Left hindlimb (tissue), 1 donor: ENCODE measurements at places on chromosomes 3 and 15.
A peak's percentile ranks its signal among the peaks of the same experiment; 100 is the strongest.

GRCh38 chr3:140051019-140051957 is 116.3 kb downstream of the CLSTN2 start:
- no peak for DNase-seq

GRCh38 chr3:33962396-33962795 is 164.0 kb downstream of the PDCD6IP start:
- no peak for DNase-seq

DNA sequence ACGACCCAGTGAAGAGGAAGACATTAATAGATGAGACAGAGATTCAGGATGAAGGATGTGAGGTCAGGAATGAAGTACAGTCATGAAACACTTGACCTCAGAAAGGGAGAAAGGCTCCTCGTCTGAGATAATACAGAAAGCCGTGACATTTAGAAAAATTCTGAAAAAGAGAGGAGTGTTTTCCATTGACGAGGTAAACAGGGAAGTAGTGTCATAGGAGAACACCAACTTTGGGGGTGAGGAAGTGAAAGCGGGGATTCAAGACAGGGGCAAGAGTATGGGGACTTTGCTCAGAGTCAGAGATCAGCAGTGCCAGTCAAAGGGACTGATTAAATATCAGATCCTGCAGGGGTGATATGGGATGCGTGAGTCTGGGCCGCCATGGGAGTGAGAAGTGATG is 160.9 kb downstream of the PLCL2 start:
- DNase-seq: no peak

DNA sequence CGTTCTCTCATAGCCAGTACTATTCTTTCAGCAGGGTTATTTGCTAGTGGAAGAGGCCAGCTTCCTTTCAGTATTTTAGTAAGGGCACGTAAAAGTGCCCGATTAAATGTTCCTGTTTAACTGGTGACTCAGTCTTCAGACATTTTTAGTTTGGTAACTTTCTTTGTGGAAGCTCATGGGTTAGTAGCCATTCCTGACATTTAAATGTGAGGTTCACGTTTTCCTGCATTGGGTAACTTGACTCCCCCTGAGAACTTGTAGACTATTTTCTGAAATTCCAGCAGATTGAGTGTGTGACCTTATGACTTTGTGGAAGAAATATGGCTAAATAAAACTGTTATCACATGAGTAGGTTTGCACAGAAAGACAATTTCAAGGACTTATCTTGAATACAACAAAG is 16.9 kb downstream of the ABHD2 start:
- no peak for DNase-seq

DNA sequence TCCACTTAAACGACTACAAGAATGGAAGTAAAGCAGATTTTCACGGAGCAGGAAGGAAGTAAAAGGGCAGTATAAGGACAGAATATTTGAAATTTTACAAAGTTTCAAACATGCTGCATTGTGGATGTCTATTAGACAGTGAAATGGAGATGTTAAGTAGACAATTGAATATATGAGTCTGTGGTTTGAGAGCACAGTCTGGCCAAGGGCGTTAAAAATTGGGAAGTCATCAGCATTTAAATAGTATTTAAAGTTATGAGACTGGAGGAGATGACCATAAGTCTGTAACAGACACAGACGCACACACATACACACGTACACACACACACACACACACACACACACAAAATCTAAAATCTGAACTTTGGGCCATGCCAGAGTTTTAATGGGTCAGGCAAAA is 935.9 kb downstream of the EPHA3 start:
- DNase-seq: no peak

GRCh38 chr3:131795390-131796090 is 239.3 kb downstream of the CPNE4 start:
- DNase-seq: no peak

GRCh38 chr3:151468284-151468917 is 7.5 kb upstream of the IGSF10 start:
- no peak for DNase-seq

GRCh38 chr3:194265505-194265892 is 85.6 kb downstream of the CPN2 start:
- peak; percentile 98 for DNase-seq

DNA sequence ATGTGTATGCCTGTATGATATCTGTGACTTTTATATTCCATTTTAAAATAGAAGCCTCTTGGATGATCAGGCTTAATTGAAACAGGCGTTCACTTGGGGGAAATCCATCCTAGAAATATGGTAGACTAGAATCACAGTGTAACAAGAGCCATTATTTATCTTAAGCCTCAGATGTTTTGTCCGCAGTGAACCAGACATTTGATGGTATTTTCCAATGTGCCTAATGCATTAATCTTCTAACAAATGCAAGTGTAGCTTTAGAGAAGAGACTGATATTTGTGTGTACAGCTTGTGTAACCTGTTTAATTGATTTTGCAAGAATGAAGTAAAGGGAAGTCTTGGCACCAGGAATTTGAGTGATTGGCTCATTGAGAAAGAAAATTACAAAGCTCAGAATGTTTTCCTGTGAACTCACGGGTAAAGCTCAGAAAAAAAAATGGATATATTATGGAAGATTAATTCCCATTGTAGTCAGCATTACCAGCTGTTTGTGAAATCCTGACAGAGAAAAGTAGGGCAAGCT is 155.7 kb downstream of the SV2B start:
- no peak for DNase-seq

DNA sequence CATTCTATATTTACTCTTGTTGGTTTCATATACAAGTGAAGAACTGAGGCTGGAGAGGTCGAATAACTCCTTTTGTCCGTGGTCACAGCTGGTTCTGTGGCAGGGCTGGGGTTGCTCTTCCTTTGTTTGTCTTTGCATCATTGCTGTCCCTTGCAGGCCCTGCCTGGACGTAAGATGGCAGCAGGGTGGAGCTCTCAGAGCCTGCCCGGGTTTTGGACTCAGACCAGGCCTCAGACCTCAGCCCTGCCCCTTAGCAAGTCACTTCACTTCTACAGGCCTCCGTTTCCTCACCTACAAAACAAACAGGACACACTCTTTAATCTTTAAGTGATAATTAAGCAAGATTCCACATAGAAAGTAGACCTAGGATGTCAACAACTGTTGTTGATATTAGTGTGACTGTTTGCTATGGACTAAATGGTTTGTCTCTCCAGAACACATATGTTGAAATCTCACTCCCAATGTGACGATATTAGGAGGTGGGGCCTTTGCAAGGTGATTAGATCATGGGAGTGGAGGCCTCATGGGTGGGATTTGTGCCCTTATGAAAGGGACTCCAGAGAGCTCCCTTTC is 65.6 kb upstream of the PLXNA1 start:
- no peak for DNase-seq

DNA sequence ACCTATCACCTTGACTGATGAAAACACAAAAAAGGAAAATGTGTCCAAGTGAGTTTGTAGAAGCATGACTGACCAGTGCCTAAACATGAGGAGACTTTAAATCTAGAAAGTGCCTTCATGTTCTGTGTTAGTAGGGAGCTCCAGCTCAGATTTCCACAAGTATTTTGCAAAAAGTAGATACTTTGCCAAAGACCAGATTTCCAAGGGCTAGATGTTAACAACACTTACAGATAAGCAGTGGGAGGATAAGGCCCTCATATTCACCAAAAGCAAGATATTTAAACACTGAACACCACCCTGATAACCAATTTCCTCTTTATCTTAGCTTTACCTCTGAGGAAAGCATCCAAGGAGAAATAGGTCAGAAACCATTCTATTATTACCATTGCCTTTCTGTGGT is 91.0 kb downstream of the MYO5A start:
- DNase-seq: no peak

GRCh38 chr15:42919799-42920518 is 619 bp downstream of the TTBK2 start:
- DNase-seq: peak; percentile 71

GRCh38 chr15:55916666-55917409 is 76.6 kb downstream of the NEDD4 start:
- no peak for DNase-seq

DNA sequence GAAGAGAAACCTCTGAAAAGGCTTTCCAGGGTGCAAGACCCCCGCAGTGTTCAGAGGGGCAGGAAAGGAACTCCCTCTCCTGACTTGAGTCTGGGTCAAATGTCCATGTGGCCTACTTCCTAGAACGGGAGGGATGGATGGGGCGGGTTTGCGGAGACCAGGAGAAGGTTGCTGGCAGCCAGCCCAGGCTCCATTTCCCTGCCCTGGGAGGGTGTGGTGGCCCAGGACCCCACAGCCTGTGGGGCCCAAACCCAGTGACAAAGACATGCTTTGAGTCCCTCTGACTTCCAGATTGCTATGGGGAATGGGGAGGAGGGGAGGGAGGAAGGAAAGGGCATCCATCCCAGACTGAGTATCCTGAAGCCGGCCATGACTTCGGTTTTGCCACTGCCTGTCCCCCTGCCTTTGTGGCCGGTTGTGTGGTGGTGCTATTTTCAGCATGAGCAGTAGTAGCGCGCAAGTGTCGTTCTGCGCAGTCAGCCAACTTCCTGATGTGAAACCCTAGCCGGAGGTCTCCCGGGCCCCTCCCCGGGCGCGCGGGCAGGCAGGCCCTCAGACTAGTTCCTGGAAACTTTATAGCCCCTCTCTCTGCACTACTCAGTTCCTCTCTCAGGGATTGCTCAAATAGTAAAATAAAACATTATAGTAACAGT is 24.4 kb downstream of the MAGEF1 start:
- DNase-seq: peak; percentile 92

- DNase-seq: no peak
These were observed 44.5 kb downstream of the NEK10 start for GRCh38 chr3:27324686-27325085.

DNA sequence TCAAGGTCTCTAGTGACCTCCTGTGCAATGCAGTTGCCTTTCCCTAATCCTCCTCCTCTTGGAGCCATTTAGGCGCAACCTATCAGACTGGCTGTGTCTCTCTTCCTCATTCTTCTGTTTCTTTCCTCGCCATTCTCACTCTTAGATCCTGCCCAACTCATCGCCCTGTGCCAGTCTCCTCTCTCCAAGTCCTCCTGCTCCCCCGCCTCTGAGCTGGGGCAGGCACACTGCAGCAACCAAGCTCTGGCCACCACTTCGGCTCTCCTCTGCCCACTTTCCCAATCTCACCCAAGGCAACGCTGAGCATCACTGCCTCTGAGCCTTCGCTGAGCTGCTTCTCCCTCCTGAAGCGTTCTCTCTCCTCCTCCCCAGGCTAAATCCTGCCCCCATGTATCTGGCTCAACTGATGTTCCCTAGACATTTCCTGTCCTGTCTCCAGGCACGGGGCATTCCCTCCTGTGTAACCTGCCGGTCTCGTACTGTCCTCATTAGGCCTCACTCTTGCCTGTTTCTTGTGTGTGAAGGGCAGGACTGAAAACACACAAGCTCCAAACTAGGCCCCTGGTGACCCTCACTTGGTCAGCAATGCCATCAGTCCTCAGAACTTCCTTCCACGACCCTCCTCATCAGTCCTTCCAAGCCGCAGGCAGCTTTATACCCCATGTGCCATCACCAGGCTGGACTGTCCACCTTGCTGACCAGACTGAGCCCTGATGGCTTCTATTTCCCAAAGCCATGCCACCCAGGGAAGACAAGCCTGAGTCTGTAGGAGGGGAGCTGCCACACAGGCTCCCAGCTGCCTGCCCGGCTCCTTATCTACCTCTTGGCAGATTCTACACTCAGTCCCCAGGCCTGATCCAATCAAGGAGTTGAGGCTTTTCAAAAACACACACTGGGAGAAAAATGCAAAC is 85.6 kb downstream of the SEC22A start:
- no peak for DNase-seq

GRCh38 chr3:16740515-16740914 is 135.3 kb upstream of the DAZL start:
- no peak for DNase-seq

- DNase-seq: peak; percentile 94
These were observed at the start of gene AMOTL2 for GRCh38 chr3:134374105-134374790. Gene AMOTL2 (minus strand): TSS chr3:134374447. CDS start chr3:134371433, 3,014 bp downstream.

- peak; percentile 58 for DNase-seq
These were observed 53.5 kb downstream of the MAGEF1 start for GRCh38 chr3:184658223-184658928.

- no peak for DNase-seq
These were observed 283.7 kb downstream of the IL5RA start for GRCh38 chr3:2826453-2826852.
